NCI-H524 treated with DMSO at 0.1 percent for 48 hours (cell line): ENCODE measurements at places on chromosomes 5 and 9.

GRCh38 chr5:149175346-149176105 is 34.2 kb downstream of the ABLIM3 start:
- DNase-seq: no peak

GRCh38 chr9:131731237-131731636 is 8.6 kb downstream of the RAPGEF1 start:
- no peak for DNase-seq

GRCh38 chr5:170471551-170472178 is 32.2 kb upstream of the KCNIP1 start:
- no peak for DNase-seq

- DNase-seq: no peak
Measured at GRCh38 chr9:121765021-121765950, 113.9 kb downstream of the DAB2IP start.

DNA sequence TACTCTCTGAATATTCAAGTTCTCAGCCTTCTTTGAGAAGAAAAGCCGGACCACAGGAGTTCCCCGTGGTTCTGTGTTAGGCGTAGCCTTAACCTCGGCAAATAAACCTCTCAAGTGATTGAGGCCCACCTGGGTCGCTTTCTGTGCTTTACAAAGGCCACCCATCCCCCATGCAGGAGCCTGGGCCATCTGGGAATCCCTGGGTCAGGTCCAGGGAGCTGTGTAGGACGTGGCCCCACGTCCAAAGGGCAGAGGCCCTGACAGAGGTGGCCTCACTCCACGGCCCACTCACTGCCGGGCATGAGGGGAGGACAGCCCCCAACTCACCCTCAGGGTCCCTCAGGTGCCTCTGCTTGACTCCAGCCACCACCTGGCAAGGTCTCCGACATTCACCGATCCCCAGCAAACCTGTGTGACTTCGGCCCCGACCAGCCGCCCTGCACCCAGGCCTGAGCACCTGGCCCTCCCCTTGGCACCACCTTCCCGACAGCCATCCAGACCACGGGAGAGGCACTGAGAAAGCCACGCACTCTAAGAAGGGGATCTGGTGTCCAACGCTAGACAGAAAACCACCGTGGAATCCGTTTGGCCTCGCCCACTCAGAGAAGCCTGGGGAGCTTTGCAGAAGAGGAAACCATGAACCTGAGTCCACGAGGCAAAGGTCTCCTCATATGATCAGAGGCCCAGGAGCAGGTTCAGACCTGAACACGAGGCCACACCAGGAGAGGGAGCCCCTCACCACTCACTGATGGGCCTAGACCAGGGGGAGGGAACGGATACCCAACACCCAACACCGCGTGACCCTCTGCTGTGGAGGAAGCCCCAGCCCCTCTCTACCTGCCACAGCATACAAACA is 4.5 kb downstream of the SLC12A7 start:
- DNase-seq: no peak

GRCh38 chr9:19445452-19445851 is 36.6 kb downstream of the ACER2 start:
- DNase-seq: no peak
